ENCODE measurements at places on chromosomes 16 and 17.

- no peak for DNase-seq
Measured at GRCh38 chr16:74485916-74486315, 64.6 kb upstream of the CLEC18B start.

- no peak for DNase-seq
Measured at GRCh38 chr16:85563515-85564276, 49.4 kb upstream of the GSE1 start.

DNA sequence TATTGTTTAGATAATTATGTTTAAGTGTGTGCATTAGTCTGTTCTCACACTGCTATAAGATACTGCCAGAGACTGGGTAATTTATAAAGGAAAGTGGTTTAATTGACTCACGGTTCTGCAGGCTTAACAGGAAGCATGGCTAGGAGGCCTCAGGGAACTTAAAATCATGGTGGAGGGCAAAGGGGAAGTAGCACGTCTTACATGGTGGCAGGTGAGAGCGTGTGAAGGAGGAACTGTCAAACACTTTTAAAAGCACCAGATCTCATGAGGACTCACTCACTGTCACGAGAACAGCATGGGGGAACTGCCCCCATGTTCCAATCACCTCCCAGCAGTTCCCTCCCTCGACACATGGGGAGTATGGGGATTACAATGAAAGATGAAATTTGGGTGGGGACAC, 203.5 kb upstream of the GOT2 start:
- DNase-seq, result no peak

- no peak for DNase-seq
Measured at GRCh38 chr17:72903522-72903921, 189.0 kb downstream of the SLC39A11 start.

DNA sequence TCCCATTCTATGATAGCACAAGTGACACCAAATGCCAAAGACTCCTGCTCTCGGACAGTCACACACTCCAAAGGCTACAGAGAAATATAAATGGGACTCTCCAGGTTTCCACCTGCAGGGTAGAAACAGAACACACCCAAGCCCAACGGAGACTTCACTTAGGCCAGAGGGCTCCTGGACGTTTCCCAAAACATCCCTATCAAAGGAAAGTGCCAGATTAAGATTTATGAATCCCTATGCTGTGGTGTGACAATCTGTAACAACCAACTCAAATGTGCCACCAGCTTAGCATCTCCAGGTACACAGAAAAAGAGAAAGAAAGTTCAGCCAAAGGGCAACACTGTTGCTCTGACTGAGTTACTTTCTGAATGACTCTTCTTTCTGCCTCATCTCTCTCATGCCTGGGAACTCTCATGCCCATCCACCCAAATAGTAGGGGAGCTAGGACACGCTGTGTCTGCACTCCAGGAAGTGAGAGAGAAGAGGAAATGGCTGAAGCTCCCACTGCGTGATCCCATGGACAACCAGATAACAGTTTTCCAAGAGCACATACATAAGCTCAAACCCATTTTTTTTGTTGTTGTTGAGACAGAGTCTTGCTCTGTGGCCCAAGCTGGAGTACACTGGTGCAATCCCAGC, 49.7 kb downstream of the SMG6 start:
- DNase-seq, result peak; percentile 60

- DNase-seq, result no peak
Measured at GRCh38 chr17:34369571-34369970, 6.5 kb upstream of the CCL1 start.

DNA sequence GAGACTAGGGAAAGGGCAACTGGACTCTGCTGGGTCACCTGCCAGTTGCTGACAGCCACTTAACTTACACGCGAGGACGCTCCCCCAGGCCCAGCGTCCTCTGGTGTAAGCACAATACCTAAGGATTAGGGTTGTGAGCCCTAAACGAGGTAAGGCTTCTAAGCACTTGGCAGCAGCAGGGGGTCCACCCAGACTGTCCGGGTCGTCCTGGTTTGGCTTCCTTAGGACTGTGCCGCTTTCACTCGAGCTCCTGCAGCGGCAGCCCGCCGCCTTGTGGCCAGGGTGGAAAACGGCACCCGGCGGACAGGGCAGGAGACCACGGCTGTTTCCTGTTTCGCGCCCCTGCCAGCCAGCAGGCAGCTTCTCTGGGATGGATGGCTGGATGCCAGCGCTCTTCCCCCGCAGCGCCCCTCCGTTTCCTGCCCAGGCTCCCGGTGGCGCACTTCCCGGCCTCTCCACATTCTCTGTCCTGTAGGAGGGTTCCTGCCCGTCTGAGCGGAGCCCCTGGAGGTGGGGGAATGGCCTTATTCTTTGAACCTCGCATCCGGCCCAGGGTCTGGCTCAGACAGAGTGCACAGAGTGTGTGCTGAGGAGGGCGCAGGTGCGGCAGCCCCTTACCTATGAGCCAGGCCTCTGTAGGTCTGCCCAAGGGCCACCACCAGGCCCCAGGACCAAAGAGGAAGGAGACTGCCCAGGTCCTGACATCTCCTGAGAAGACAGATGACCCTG, 47.0 kb upstream of the AMZ2 start:
- peak; percentile 78 for DNase-seq

DNA sequence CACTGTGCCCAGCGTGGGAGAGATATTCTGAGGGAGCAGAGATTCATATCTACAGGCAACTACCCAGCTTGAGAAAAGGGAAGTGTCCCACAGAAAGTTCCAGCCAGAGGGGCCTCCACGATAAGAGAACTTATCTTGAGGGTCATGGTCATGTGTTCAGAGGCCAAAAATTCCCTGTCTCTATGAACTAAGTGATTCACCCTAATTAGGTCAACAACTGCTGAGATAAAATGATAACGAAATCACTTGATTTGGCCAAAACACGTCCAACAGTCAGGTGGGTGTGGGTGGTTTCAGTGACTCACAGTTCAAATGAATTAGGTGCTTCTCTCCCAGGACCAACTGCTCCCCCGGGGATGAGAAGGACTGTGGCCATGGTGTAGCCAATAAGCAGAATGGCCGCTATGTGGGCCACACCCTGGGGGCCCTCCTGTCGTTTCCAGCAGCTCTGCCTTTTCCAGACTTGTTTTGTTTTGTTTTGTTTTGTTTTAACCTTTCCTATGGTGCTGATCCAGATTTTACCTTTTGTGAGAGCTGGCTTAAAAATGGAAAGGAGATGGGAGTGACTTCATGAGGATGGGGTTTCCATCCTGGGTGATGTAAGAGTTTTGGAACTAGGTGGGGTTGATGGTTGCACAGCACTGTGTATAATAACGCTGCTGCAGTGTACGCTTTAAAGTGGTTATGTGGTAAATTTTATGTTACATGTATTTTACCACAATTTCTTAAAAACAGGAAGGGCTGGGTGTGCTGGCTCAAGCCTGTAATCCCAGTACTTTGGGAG, 8.7 kb downstream of the DNAI2 start:
- peak; percentile 71 for DNase-seq

DNA sequence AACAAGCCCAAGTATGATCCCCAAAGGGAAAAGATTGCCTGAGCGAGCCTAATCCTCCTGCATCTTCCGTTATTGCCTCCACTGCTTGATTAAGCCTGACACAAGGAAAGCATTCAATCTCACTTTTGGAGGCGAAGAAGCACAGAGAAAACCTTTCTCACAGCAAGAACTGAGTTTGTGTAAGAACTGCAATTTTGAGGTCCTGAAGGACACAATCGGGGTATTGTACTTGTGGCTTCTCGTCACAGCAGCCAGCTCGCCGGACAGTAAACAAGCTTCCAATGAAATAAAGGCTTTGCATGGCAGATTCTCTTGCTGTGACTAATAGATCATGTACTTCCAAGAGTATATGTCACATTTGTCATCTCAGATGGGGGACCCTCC, 18.7 kb upstream of the FOXF1 start:
- no peak for DNase-seq

GRCh38 chr17:44972953-44973352, 4.8 kb upstream of the C1QL1 start:
- DNase-seq, result no peak

GRCh38 chr16:57730771-57731730, 4.5 kb upstream of the KATNB1 start:
- DNase-seq, result no peak

DNA sequence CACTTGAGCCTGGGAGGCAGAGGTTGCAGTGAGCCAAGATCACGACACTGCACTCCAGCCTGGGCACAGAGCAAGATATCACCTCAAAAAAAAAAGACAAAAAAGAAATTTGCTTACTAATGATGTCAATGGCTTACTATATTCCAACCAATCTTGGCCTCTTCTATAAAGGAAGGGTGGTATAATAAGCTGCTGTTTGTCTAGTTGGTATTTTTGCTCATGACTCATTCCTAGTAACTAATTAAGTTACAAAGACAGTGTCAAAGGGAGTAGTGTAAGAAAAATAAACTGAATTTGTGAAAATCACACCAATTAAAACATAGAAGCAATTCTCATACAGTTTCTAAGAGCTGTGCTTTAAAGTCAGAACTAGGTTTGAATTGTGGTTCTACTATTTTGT, 82.5 kb downstream of the NLK start:
- DNase-seq, result no peak

GRCh38 chr16:30996324-30996984, 11.4 kb downstream of the HSD3B7 start:
- no peak for DNase-seq

DNA sequence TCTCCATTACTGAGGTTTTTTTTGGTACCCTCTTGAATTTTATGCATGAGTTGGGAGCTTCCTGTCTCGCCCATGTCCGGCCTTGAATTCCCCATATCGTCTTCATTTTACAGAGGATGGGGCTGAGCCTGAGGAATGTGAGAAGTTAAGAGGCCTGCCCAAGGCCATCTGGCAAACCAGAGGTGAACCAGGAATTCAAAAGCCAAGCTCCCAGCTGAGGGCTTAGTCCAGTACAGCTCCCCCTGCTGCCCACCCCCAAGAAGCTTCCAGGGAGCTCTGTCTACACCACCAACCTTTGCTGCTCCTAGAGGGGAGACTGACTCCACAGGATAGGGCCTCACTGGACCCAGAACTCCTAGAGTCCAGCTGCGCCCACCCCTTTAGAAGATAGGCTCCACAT, 20.7 kb upstream of the C16orf78 start:
- no peak for DNase-seq

DNA sequence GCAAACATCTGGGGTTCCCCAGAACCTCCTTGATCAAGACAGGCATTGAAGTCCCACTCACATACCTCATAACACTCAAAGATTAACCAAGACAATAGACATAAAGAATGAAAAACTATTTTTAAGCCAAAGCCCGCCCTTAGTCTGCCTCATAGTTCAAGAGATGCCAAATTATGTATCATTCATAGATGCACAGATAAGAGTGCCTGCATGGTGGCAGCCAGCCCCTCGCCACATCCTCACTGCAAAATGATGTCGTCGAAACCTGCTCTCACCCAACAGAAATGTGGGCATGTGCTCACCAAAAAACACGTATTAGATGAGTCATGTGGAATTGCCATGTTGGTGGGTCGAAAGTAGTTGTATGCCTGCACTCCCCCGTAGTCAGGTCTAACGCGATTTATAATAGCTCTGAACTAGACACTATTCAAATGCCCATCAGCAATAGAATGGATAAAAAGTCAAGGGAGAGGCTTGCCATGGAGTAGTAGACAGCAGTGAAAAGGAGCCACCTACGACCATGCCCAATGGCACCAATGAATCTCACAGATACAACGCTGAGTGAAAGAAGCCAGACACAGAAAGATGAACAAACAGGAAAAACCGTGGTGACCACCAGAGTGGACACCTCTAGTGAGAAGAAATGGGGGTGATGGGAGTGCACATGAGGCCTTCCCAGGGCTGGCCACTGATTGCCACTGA, 64.8 kb downstream of the C16orf95 start:
- DNase-seq, result no peak

- DNase-seq, result no peak
Measured at GRCh38 chr16:56298116-56298515, 106.8 kb downstream of the GNAO1 start.

GRCh38 chr16:80954985-80955384, 51.7 kb downstream of the CMC2 start:
- no peak for DNase-seq

GRCh38 chr16:5382484-5382883, 284.9 kb upstream of the EEF2KMT start:
- no peak for DNase-seq

DNA sequence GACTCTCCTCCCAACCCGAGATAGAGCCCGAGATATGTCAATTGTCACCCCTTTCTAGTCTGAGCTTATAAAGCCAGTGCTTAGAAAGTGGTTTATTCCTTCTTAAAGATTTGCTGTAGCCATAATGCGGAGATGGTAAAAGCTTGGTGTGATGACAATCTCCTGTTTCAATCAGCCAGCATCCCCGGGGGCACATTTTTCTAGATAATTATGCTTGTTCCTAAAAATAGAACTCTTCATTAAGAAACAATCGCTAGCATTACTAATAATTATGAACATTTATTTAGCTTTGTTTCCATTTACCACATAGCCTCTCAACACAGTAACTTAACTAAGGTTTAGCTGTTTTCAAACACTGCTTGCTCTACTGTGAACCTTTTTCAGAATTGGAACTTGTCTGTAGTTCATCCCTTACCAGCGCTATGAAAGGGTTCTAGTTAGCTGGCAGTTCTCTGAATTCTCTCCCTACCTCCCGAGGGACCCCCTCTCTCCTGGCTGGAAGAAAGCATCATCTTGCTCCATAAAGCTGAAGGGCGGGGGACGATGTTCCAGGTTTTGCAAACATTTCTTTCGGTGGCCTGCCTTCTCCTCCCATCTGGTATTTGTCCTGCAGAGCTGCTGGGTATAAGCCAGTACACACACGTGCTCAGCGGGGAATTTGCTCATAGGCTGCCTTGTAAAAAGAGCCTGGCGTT, 922 bp upstream of the MRPL58 start:
- DNase-seq, result no peak

GRCh38 chr16:73041676-73042075, 6.3 kb downstream of the ZFHX3 start:
- no peak for DNase-seq

- DNase-seq, result no peak
Measured at GRCh38 chr16:46743232-46743719, 4.9 kb downstream of the MYLK3 start.

- DNase-seq, result no peak
Measured at GRCh38 chr16:67649494-67649931, 4.6 kb downstream of the CARMIL2 start.

DNA sequence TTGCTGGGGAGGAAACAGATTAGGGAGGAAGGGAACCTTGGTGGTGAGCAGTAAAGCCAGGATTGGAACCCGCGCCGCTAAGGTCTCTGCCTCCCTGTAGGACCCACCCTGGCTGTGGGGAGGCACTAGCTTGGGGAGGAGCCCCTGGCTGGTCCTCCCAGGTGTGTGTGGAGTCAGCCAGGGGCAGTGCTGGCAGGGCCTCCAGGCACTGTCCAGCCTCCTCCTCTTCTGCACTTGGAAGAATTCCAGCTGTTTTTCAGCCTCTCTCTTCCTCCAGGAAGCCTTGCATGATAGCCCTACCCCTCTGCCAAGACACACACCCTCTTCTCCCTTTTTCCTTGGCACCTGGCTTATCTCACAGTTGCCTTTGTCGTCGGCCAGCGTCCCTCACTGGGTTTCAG, 34.8 kb downstream of the TMEM235 start:
- DNase-seq, result no peak

Data from stimulated activated CD4-positive, alpha-beta T cell treated with anti-CD3 and anti-CD28 coated beads, Interleukin-4, amount 100 ng/mL, for 24 hours (primary cell).